BJ (cell line): ENCODE measurements at places on chromosomes 1 and 21.
A peak's percentile ranks its signal among the peaks of the same experiment; 100 is the strongest.

DNA sequence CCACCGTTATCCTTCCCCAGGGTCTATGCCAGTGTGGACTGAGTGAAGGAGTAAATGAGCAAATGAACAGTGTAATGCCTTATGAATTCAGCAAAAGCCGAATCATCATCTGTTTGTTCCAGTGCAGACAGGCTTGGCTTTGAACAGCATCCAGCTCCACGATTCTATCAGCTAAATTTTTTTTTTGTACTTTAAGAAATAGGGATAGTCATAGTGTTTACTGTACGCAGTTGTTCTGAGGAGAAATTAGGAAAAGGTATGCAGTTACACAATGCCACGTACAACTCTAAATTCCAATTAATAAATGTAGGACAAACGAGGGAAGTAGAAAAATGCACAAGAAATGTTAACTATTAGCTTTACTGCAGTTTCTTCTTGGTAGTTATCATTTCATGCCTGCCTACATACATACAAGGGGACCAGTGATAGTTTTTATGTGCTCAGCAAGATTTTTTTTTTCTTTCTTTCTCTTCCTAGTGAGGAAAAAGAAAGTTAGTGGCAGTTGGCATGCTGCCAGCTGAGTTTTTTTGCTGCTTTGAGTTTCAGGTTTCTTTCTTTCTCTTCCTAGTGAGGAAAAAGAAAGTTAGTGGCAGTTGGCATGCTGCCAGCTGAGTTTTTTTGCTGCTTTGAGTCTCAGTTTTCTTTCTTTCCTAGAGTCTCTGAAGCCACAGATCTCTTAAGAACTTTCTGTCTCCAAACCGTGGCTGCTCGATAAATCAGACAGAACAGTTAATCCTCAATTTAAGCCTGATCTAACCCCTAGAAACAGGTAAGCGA is at the start of gene IFI44L:
Gene IFI44L (plus strand): TSS at position 646 of the 777 bp plus-strand sequence. CDS start 7,468 bp downstream, outside the sequence.
- peak; percentile 47 for DNase-seq

DNA sequence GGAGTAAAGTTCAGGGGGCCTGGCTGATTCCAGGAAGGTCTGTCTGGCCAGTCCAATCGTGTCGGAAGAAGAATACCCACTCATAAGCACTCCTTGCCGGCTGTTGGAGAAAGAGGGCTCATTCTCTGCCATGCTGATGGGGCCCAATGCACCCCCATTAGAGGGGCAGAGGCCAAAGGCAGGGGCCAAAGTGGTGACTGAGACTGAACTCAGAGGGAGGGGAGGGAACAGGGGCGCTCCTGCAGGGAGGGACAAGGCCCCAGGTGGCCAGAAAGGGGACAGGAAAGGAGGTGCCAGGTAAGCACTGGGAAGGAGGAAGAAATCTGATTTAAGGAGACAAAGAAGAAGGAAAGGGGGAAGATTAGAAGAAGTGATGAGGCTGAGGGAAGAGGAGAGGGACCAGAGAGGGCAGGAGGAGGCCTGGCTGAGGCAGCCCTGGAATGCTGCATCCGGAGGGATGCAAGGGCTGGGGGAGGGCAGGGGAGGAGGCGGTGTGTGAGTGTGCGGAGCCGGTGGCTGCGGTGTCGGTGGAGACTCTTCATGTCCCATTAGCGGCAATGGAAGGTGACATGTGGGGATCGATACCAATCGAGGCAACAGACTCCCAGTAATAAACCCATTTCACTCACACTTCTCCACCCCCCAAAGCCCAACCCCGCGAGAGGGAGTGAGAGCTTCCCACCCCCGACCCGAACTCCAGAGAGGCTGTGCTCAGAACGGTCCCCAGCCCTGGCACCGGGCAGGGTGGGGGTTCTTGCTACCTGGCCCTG is 12.0 kb upstream of the ETV3L start:
- no peak for DNase-seq

GRCh38 chr1:180247061-180247460 is 17.0 kb downstream of the LHX4 start:
- DNase-seq = no peak

GRCh38 chr1:221800831-221801230 is 58.9 kb upstream of the DUSP10 start:
- DNase-seq = no peak

DNA sequence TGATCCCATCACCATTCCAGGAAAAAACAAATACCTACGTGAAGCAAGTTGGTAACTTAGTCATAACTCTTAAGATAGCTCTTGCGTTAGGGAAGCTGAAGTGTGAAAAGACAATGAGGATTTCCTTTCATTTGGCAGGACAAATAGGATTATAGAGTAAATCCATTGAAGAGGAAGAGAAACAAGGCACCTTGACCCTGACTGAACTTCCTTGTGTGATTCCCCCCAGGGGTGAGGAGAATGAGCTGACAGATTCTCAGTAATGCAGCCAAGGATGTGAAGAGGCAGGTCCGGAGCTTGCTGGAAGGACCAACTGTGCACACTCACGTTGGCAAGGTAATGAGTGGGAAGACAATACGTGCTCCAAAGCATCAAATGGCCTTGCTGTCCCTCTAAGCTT is 55.0 kb upstream of the HMCN1 start:
- DNase-seq = no peak

GRCh38 chr1:115714572-115715141 is 53.9 kb downstream of the CASQ2 start:
- no peak for DNase-seq

- no peak for DNase-seq
Observed at GRCh38 chr1:150385537-150386445, 21.8 kb downstream of the RPRD2 start.

GRCh38 chr1:48697066-48697707 is 79.5 kb downstream of the BEND5 start:
- DNase-seq = no peak

DNA sequence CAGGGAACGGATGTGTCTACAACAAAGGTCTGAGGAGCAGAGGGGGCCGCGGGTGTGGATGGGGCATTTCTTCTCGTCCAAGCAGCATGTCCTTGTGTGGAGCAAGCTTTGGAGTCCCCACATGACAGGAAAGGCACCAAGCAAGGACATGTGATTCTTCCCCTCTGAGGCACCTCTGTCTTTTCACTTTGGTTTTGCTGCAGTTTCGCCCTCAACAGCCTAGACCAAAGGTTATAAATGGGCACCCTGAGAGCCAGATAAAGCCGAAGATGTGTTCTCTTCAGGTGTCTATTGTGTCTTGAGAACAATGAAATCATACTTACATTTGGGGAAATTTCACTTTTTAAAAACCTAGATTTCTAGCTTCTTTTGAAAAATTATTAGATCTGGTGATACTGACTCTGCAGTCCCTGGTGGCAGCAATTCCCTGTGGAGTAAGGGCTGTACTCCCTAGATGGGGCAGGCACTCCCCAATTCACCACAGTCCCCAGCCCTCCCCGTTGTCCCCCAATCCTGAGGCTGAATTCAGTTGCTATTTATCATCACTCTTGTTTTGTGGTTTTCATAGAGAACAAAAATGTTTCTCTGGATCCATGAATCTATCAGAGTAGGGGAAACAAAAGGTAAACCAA is 28.8 kb upstream of the IKBKE start:
- no peak for DNase-seq

DNA sequence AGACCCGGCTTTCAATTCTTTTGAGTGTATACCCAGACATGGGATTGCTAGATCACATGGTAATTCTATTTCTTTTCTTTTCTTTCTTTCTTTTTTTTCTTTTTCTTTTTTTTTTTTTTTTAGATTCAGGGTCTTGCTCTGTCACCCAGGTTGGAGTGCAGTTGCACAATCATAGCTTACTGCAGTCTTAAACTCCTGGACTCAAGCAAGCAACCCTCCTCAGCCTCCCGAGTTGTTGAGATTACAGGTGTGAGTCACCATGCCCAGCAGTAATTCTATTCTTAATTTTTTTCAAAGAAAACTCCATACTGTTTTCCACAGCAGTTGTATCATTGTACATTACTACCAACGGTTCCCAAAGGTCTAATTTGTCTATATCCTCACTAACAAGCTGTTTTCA is 13.5 kb upstream of the RNF186 start:
- no peak for DNase-seq

DNA sequence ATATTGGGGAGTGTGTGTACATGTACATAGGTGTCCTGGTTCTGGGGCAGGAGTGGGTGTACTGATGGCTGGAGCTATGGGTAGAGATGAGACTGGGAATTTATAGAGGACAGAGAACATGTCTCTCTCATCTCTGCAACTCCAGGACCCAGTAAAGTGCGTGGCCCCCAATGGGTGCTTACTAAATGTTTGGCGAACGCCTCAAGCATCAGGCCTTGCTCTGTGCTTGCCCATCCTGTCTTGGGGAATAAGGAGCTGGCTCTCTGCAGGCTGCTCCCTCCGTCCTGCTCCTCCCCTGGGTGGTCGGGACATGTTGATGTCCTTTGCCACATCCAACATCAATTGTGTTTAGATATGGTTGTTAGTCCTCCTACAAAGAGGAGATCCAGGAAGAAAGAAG is 161.7 kb downstream of the ZSCAN20 start:
- DNase-seq = no peak

- DNase-seq = no peak
Observed at GRCh38 chr21:14753466-14754258, 207.5 kb upstream of the SAMSN1 start.

GRCh38 chr1:216958569-216958968 is 235.3 kb upstream of the ESRRG start:
- DNase-seq = no peak

DNA sequence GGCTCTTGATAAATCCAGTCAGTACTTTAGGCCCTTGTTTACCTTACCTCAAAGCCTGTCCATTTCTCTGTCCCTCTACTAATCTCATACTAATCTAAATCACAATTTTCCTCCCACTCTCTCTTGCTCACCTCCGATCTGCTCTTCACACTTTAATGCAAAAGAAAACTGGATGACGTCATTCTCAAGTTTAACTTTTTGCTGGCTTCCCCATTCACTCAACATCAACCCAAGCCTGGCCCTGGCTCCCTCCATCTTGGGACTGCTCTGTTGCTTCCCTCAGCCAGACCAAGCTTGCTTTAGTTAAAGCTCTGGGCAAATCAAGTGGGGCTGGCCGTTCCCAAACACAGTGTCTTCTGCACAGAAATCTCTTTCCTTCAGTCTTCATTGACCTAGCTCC is 29.7 kb downstream of the COA6 start:
- no peak for DNase-seq

GRCh38 chr1:78691995-78692747 is 42.5 kb downstream of the IFI44 start:
- DNase-seq = no peak

DNA sequence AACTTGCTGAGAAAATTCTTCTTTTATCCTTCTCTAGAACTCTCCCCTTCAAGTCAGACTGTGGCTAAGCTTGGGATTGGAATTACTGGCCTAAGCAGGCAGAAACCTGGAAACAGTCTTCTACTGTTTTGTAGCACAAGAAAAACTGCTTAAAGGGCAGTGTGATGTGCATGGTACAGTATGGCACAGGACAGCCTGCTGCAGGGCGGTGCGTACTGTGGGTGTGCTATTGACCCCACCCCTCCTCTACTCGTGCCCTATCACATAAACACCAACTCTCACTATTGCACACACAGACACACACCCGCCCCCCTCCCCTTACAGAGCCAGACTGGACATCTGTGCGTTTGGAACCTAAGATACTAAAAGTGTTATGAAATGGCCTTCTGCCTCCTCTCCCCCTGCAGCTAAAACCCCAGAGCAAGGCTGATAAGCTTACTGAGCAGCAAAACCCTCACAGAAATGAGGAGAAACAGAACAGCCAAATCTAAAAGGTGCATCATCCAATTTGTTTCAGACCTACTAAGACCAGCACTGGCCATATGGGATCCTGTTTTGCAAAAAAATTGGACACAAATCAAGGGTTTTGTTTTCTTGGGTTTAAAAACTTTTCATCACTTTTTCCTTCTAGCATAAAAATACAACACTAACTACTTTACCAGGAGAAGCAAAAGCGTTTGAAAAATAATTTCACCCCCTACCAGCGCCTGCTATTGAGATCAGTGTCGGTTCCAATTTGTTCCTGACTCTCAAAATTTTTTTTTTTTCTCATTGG is 355.8 kb upstream of the LYPLAL1 start:
- DNase-seq = no peak

DNA sequence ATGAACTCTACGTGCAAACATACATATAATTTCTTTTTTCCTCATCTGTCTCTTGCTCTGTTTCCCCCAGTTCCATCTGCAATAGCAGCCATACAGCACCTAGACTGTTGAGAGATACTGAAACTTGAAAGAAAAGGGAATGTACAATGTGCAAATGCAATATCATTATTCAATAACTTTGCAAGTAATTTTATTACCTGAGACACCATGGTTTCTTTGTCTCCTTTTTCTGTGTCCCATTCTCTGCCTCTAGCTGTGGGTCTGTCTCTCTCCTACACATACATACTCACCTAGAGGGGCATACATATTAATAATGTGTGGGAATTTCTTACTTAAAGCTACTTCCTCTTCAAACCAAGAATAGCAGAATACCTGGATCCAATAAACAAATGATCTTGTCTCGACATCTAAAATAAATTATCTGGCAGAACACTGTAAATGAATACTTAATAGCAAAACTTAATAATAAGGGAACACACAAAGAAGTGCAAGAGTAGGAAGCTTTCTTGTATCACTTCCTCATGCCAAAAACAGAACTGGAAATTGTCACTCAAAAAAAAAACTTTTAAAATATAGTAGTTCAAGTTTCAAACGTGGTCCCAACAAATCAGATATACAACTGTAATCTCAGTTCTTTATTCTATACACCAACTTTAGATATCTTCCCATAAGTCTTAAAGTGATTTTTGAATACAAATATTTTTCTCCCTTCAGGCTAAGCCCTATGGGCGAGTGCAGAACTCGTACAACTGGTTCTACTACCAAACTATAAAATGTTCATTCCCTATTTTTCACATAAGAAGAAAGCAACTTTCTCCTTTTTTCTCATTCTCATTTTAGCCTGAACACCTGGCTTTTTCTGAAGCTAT is 194.6 kb downstream of the NRIP1 start:
- DNase-seq = no peak

- DNase-seq = no peak
Observed at GRCh38 chr1:103859721-103860120, 110.0 kb downstream of the AMY1C start.

DNA sequence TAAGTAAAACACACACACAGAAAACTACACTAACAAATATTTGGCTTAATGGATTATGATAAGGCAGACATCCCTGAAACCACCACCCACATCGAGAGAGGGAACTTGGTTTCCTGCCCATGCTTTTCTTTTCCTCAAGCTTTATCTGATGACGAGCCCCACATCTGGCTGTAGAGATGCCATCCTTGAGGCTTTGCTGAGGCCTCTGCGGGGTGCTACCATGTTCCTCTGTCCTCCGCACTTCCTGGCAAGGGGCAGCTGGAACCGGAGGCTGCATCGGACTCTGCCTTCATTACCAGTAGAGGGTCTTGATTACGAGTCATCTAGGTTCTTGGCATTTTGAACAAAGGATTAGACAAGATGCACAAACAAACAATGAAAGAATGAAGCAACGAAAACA is 21.7 kb upstream of the C1orf174 start:
- DNase-seq = no peak

GRCh38 chr1:199399996-199400724 is 627.4 kb upstream of the NR5A2 start:
- no peak for DNase-seq
